ENCODE measurements at places on chromosomes 7 and 10. TPM values are rescaled to one million over a fixed set of nuclear protein-coding genes. Genes with fewer than 3 reads are reported as not detected.
A peak's percentile ranks its signal among the peaks of the same experiment; 100 is the strongest.

UCN3 gene
- not detected for total RNA-seq

GRCh38 chr7:29288181-29289091 lies 93.9 kb downstream of the CHN2 start:
- DNase-seq, result no peak

DNA sequence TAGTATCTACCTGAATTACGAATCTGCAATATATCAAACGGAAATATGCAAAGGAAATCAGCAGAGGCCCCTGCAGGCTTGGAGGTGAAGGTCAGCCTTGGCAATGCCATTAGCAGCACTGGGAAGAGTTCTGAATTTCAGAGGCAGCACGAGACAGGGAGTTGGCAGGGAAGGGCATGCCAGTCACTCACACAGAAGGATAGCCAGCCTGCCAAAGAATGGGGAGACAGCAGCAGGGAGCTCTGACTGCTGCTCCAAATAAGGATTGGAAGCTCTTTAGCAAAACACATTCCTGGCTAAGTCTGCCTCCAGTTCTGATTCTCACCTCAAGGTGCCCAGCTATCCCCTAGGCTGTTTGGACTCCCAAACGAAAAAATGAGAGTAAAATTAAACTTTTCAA lies 188.0 kb downstream of the PDE1C start:
- peak; percentile 89 for DNase-seq

DNA sequence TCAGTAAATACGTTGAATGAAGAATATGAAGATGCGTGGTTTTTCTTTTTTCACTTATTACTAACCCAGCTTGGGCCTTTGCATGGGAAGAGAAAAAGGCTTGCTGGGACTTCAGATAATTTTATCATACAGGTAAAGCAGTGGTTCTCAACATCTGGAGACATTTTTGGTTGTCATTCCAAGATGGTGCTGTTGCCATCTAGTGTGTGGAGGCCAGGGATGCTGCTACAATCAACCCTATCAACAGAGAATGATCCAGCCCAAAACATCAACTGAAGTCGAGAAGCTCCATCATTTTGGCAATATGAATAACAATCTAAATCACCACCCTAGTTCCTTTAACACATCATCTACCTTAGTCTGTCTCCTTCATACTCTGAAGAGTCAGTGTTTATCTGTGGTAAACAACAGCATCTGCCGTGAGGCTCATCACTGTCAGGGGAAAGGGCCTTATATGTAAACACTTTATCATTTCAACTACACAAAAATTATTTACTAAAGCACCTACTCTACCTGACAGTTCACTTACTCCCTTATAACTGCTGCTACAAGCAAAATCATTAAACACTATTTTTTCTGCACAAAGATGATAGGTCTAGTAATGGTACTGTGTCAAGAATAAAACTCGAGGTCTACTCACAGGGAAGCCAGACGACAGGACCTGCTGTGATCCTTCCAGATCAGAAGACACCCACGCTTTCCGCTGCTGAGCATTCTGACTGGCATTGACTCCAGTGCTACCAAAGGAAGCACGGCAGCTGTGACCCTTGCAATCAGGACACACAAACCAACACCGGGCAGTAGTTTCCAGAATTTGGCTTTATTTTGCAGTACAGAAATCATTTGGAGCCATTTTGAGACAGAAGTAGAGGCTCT lies 48.6 kb downstream of the GDI2 start:
- DNase-seq, result no peak

OR2A42 gene
- not detected for total RNA-seq

DNA sequence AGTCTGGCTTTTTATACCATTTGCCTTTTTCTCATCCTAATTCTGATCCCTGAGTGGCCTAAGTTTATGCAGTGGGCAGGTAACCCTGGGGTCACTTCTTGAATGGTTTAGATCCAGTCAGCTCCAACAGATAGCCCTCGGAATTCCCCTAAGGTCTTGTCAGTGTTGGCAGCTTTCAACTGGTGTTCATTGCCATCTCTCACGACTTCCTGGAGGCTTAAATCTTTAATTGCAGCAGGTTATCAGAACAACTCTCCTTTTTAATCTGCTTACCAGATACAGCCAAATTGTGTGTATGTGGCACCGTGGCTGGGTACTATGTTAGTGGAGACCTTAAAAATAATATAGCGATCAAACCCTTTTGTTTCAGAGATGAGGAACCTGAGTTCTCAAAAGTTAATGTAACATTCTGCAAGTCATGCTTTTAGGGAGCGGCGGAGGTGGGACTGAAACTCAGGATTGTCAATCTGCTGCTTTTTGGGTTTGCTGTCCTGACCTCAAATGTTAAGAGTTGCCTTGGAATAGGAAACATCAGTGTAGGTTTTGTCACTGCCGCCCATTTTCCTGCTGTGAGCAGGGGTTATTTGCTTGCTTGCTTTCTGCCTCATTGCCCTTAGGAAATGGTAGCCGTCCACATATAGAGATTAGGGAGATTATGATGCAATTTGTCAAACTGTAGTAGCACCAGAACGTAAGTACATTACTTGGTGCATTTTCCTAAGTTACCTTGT lies 818 bp downstream of the DLD start:
- DNase-seq, result no peak

DNA sequence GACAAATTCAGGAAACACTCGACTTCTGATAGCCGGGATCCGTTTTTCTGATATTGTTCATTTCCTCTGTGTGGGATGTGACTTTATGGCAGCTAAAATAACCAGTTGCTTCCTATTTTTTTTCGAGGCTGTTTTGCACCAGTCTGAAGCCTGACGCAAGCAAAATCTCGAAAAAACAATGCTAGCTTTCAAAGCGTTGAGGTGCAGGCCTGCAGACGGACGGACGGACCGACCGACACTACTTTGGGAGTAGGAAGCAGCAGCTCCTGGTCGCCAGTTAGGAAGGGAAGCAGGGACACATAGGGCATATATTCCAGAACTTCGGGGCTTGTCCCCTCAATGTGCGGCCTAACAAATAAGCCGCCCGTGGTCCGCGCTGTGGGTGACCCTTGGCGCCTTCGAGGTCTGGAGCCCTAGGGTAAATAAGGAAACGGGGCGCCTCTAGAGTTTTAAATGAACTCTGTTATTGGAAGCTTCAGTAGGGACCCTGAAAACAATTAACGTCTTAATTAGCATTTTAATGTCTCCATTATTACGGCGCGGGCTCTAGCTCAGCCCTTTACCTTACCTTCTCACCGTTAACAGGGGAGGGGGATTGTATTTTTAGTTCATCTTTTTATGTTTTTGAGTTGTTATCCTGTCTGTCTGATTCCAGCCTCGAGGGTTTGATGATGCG lies 1.3 kb downstream of the HHEX start:
- no peak for DNase-seq

PNLIPRP3 gene
- not detected for total RNA-seq

- peak; percentile 72 for DNase-seq
Observed at GRCh38 chr10:132510174-132510611, 27.4 kb upstream of the INPP5A start.

GRCh38 chr10:14918964-14919363 lies 34.9 kb downstream of the DCLRE1C start:
- no peak for DNase-seq

GRCh38 chr10:123402656-123403055 lies 248.5 kb downstream of the BUB3 start:
- no peak for DNase-seq

DNA sequence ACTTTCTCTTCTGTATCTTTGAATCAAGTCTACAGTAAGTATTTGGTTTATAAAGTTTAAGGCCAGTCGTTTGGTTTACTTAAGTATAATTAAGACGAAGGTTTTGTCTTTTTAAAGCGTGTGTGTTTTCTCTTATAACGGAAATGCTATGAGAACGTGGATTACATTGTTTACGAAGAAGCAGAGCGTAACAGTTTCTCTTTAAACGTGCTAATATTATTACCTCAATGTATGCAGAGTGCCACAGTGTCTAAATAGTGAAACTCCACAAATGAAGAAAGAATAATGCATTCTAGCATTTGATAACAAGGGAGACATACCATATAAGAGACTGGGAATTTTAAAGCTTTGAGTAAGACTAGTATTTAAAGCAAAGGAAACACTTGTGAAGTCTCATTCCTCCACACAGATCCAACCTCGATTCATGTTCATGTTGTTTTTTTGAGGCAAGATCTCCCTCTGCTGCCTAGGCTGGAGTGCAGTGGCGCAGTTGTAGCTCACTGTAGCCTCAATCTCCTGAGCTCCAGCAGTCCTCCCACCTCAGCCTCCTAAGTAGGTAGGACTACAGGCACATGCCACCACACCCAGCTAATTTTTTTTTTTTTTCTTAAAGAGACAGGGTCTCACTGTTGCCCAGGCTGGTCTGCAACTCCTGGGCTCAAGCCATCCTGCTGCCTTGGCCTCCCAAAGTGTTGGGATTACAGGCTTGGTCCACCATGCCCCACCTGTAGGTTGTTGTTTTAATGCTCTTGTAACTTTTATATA lies 75.1 kb downstream of the ANKRD61 start:
- peak; percentile 46 for DNase-seq

GRCh38 chr10:105793071-105793470 lies 1152.0 kb downstream of the SORCS3 start:
- no peak for DNase-seq

MOSPD3 gene
- total RNA-seq, result 9.2 TPM

PKD2L1 gene
- not detected for total RNA-seq

DNA sequence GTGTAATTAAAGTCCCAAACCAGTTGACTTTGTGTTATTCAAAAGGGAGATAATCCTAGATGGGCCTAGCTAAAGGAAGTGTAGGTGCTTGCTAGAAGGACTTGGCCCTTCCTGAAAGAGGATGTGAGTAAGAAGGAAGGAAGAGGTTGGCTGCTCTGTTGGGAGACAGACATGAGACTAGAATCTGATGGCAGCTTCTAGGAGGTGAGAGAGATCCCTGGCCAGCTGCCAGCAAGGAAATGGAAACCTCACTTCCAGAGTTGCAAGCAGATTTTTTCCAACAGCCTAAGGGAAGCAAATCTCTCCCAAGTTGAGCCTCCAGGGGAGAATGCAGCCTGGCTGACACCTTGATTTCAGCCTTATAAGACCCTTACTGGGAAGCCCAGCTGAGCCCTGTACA lies 368.4 kb upstream of the ZMIZ1 start:
- DNase-seq, result no peak

DNA sequence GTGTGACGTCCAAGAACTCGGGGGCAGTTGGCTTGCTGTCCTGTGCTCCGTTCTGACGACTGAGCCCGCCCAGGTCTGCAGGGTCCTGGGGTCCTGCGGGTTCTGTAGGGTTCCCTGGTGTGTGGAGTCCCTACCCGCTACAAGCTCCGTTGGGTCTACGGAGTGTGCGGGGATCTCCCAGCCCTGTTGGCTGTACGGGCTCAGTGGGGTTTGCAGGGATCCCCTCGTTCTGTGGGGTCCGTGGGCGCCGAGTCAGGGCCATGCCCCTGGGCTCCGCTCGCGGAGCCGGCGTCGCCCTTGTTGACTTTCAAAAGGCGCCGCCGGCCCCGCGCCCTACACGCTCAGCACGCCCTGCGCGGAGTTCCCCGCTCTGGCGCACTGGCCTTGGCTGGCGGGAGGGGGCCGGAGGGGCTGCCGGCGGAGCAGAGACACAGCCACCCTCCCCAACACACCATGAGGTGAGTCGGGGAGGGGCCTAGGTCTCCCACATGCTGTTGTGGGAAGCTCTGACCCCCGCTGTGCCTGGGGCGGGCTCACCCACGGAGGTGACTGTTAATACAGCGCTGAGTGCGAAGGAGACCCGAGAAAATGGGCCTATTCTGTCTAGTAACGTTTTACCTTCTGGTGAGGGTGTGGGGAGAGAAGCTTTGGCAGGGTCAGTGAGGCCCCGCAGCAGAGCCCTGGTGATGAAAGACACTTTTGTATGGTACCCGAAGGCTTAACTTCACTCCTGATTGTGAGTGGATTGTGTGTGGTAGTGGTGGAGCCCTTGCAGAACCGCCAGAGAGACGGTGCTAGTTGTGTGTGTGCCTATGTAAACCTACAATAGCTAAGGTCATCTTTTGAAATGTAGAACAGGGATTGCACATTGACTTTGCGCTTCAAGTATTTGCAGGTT lies 8.1 kb downstream of the TASOR2 start:
- peak; percentile 78 for DNase-seq

GRCh38 chr10:121284936-121285335 lies 313.3 kb downstream of the FGFR2 start:
- DNase-seq, result no peak

SVOPL gene
- total RNA-seq, result not detected

DNA sequence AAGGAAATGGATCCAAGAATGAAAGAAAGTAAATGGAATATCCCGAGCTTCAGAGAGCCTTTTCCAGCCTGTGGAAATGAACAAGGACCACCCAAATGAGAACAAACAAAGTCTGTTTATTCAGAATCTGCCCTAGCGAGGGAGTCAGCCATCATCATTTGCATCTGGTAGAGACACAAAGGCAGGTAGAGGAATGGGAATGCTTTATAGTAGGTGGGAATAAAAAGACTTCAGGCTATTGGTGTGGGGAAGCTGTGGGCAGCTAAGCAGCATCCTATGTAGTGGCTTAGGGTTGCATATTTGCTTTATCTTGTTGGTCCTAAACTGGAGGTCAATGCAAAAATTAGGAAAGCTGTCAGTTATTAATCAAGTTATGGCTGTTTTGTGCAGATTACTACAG lies 9.2 kb upstream of the MRLN start:
- no peak for DNase-seq

DNA sequence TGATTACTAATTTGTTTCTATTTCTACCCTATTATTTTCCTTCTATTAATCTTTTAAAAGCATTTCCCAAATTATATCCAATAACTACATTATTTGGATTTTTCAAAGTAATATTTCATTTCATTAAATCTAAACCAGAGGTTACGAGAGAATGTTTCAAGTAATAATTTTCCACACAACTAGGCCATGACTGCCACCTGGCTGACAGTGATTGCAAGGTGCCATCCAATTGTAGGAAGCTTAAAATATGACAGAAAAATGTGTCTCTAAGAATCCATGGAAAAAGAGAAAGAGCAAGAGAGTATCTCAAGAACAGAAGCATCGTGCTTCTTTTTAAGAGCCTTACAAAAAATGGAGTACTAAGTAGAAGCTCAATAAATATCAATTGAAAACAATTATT lies 48.7 kb downstream of the TPK1 start:
- DNase-seq, result no peak

- DNase-seq, result no peak
Observed at GRCh38 chr7:133295484-133295883, 42.6 kb downstream of the EXOC4 start.

DNA sequence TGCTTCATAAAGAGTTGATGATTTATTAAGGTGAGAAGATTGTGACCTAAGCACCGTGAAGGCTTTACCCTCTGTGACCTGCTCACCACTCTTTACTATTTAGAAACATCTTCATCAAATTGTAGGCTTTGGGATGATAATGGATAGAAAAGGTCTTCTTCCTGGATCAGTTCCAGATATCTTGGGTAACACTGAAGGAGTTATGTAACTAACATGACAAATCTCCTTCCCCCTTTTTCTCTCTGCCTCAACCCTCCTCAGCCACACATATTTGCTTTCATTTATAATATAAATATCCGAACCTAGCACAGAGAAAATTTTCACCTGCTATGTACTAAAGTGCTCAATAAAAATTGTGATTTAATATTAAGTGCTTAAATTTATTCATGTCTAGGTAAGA lies 151.5 kb downstream of the FRMD4A start:
- DNase-seq, result no peak

DNA sequence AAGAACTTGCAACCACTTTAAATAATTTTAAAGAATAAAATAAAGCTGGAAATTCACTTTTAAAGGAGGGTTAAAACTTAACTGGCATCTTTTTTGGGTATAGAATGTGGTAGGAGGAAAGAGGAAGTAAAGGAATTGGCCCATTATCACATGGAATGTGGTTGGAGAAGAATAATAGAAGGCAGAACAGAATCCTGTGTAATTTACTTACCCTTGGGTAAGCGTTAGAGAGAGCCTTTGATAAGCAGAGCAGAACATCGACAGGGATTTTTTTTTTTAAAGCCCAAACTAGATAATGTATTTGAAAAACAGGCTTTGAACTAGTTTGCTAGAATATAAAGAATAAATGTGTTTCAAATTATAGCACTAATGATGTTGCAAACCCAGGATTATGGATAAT lies 199.8 kb upstream of the KIAA1217 start:
- no peak for DNase-seq
